ELF-1 (cell line): ENCODE measurements at places on chromosomes 5 and 9.

DNA sequence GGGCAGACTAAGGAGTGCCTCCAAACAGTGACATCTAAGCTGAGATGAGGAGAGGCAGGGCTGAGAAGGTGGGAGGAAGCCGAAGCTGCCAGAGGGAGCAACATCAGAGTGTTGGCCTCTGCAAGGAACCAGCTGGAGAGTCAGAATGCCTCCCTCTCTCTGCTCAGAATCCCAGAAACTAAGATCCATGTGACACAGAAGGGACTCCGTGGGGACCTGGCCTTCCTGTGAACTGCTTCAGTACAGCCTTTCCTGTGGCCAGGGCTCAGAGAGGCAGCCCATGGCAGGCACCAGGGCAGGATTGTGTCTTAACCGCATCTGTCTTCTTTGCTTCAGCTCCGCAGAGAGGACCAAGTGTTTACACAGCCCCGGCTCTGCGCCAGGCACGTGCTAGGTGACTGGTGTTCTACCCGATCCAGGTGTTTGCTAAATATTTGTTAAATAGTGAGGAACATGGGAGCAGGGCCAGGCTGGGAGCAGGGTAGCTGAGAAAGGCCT, 33.5 kb downstream of the KCNMB1 start:
- DNase-seq: no peak

DNA sequence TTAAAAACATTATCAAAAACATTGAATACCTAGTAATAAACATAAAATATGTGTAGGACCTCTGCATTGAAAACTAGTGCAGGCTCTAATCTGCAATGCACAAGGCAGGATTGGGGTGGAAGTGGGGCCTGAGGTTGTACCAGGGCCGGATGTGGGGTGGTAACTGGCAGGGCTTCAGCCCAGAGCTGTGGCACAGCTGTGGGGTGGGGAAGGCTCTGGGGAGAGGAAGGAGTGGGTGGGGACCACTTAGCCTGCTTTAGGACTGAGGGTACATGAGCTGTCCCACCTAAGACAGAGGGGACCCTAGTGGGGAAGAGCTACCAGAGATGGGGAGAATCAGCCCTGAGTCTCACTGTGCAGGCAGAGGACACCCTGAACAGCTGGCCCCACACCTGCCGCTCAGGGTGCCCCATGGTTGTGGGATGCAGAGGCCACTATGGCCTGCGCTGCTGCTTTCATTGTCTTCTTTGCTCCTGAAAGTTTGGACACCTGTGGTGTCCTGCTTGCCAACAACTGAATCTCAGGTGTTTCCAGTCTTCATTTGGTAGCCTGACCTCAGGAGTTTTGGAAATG, 311.4 kb downstream of the TLE4 start:
- no peak for DNase-seq

GRCh38 chr5:31585895-31586270, 53.0 kb upstream of the PDZD2 start:
- DNase-seq: no peak

GRCh38 chr5:178627259-178627598, 379 bp upstream of the CLK4 start:
- DNase-seq: peak; percentile 78

DNA sequence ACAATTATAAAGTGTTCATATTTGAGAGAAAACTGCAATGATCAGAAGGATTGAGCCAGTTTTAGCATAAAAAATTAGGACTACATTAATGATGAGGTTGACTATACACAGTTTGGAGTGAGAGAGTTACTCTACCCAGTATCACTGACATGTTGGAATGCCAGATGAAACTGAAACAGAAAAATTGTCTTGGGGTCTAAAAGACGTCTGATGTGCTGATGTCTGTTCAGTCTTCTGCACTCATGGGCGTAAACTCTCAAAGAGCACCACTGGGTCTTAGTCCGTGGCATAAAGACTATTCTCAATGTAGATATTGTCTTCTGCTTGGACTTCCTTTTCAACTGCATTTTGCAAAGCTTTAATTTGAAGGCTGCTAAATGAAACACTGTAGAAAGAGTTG, 29.5 kb downstream of the HAVCR1 start:
- DNase-seq: no peak

DNA sequence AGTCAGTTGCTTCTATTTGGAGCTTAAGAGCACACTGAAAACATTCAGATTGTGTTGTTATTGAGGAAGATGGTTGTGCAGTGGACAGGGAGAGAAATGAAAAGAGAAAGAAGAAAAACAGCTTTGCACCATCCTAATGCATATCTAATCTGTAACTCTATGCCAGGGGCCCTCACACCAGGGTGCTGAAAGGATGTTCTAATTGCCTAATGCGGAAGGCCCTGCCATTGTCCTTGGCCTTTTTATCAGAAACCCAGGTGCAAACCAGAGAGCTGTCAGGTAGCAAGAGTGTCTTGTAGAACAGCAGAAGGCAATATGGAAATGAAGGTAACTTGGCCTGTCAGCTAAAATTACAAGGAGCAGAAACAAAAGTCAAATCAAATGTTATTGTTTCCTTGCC, 384.5 kb upstream of the PIK3R1 start:
- DNase-seq: no peak

- DNase-seq: no peak
Measured at GRCh38 chr5:33371660-33372059, 69.1 kb upstream of the TARS1 start.

GRCh38 chr5:84642324-84642723, 257.6 kb upstream of the EDIL3 start:
- no peak for DNase-seq

DNA sequence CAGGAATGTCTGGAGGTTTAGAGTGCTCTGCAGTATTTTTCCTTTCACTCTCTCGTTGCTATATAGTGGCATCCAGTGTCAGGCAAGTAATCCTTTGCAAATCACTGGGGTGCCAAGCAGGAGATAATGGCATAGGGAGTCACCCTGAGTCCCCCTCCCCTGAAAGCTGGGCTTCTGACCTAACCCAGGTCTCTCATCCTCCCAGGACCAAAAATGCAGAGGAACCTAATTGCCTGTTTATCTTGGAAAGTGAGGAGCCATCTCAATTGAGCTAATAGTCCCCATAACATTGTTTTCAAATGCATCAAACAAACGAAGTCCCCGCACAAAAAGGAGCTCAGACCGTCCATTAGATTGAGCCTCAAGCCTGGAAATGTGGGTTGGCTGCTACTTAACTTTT, 368.0 kb upstream of the IRX2 start:
- no peak for DNase-seq

DNA sequence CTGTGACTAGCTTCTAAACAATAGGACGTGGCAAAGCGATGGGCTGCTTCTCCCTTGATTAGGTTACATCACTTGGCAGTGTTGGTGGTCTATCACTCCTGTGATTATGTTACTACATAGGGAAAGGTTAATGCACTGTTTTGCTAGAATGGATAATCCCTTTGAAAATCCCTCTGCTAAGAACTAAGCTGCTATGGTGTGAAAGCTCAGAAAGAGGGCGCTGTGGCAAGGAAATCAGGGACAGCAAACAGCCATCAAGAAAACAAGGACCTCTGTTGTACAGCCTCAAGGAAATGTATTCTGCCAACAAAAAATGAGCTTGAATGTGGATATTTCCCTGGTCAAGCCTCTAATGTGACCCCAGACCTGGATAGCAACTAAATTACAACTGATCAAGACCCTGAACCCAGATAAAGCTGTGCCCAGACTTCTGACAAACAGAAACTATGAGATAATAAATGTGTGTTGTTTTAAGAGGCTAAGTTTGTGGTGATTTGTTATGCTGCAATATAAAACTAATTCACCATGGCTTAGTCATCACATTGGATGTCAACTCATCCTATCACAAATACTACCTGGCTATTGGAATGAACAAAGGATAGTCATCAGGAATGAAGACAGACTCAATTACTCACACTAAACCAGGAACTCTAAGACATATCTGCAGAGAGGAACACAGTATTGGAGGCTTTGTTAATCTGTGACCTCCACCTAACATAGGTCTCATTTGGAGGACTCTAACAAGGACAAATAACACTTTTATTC, 1215.9 kb downstream of the EFNA5 start:
- DNase-seq: peak; percentile 49

GRCh38 chr5:170306381-170306831, 8.8 kb upstream of the LCP2 start:
- peak; percentile 9 for DNase-seq

GRCh38 chr5:35593338-35593737, 24.3 kb upstream of the SPEF2 start:
- no peak for DNase-seq

GRCh38 chr5:96468956-96469355, 35.9 kb upstream of the PCSK1 start:
- DNase-seq: no peak

GRCh38 chr5:9441610-9442009, 104.3 kb downstream of the SEMA5A start:
- DNase-seq: no peak

DNA sequence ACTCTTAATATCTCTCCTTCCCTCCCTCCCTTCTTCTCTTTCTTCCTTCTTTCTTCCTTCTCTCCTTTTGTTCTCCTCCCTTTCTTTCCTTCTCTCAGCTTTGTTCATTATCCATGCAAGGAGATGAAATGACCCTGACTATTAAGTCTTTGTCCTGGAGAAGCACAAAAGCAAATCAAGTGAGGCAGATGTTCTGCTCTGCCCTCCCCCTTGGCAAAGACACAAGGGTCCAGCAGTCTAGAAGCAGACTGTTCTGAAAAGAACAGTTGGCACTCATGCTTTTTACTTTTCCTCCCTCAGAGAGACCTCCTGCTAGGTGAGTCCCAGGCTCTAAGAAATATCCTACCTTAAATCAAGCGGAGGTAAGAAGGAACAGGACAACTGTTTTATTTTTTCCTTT, 1067.6 kb upstream of the DMAC1 start:
- DNase-seq: no peak

DNA sequence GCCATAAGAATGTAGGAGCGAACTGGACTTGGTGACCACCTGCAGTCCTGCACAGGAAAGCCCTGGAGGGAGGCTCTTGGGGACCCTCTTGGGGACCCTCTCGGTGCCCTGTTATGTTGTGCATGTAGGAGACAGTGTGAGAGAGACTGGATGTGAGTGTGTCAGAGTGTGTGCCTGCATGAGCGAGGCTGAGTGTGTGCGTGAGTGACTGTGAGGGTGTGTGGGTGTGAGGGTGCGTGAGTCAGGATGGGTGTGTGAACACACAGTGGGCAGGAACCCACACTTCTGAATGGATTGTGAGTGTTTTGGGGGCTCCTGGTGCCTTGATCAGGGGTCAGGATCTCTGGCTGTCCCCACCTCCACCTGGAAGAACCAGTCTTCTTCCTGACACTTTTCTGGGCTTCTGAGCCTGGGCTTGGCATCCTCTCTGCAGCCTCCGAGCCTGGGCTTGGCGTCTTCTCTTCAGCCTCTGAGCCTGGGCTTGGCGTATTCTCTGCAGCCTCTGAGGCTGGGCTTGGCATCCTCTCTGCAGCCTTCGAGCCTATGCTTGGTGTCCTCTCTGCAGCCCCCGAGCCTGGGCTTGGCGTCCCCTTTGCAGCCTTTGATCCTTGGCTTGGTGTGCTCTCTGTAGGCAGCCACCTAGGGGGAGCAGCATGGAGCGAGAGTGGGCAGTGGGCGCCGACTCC, 25.6 kb upstream of the ANKRD33B start:
- no peak for DNase-seq

DNA sequence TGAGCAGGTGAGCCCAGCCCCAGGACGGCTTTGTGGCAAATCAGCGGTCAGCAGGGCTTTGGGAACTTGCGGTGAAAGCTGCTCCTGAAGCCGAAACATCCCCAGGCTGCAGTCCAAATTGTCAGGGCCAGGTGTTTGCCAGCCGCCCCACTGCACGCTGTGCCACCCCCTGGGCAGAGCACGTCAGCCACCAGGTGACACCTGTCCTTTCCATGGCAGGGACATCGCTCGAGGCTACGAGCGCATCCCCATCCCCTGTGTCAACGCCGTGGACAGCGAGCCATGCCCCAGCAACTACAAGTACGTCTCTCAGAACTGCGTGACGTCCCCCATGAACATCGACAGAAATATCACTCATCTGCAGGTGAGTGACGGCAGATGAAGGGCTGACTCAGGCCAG, 64.4 kb upstream of the CACNA1B start:
- DNase-seq: no peak

- DNase-seq: no peak
Measured at GRCh38 chr5:168291964-168292785, 730 bp downstream of the WWC1 start.

GRCh38 chr9:128168731-128169308, 8.8 kb downstream of the BBLN start:
- no peak for DNase-seq

DNA sequence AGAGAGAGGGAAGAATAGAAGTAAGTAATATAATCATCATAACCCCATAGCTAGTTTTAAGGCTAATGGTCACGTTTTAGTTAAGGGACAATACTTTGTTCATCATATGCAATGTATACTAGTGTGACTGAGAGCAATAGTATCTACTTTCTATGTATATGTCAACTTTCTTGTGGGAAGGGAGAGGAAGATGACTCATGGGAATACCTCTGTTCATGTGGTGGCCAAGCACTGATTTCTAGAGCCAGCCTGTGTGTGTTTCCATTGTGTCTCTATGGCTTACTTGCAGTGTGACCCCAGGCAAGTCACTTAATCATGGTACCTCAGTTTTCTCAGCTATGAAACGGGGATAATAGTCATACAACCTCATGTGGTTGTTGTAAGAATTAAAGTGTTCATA, 639.6 kb downstream of the CETN3 start:
- no peak for DNase-seq

GRCh38 chr5:15844871-15845270, 334.7 kb downstream of the MARCHF11 start:
- DNase-seq: no peak

DNA sequence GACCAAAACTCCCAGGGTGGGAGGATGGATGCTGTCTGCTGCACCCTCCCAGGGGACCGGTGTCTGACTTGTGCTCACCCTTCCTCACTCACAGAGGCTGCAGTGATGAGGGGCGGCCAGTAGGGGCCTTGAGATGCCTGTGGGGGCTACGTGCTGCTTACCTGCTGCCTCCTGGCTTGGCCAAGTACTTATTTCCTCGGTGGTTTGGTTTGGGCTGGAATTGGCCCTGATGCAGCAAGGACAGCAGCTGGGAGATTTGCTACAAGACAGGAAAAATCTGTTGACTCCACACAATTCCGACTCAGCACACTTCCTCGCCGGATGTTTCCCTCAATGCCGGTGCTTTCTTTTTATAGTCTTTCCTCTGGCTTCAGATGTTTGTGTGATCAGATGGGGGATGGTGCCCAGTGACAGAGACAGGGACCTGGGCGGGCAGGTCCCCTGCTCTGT, 6.6 kb downstream of the PCDH12 start:
- peak; percentile 72 for DNase-seq

DNA sequence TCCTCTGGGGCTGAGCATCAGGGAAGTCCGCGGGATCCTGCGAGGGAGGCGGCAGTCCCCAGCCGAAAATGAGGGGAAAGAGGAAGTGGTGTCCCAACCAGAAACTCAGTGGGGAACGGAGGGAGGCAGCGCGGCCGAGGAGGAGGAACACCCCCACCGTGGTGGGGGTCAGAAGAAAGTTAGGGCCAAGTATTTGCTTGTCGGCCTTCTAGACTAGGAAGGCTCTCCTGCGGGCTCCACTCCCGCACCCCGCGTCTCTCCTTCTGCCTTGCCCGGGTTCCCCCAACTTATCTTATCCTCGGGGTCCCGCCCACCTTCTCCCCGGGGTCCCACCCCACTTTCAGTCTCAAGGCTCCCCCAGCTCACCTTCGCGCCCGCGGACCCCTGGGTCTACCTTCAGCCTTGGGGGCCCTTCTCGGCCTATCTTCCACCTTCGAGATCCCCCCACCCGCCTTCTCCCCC, 557 bp upstream of the PHF2 start:
- DNase-seq: peak; percentile 46

- no peak for DNase-seq
Measured at GRCh38 chr9:123420592-123421111, 64.7 kb downstream of the CRB2 start.
